ENCODE measurements at places on chromosomes 1 and 21.

- no peak for DNase-seq
Measured at GRCh38 chr1:172978595-172978994, 72.1 kb downstream of the TNFSF18 start.

- DNase-seq = no peak
Measured at GRCh38 chr1:5415606-5416005, 576.6 kb downstream of the NPHP4 start.

- no peak for DNase-seq
Measured at GRCh38 chr1:36628804-36629203, 146.1 kb upstream of the CSF3R start.

DNA sequence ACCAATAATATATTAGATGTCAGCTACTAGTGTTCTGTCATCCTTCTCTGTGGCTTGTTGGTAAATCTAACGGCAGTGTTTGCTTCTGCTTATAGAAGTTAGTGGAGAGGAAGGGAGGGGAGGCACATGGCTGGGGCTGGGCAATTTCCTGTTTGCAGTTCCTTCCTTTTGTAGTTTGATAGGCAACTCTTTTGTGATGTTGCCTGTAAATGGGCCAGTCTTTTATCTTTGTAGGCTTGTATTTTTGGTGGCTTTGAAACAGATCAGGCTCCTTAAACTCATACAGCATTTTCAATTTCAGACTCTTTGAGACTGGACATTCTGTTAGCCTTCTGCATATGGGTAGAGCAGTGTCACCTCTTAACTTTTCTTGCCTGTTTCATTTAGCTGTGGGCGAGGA lies 48.1 kb downstream of the CDC14A start:
- peak; percentile 80 for DNase-seq

DNA sequence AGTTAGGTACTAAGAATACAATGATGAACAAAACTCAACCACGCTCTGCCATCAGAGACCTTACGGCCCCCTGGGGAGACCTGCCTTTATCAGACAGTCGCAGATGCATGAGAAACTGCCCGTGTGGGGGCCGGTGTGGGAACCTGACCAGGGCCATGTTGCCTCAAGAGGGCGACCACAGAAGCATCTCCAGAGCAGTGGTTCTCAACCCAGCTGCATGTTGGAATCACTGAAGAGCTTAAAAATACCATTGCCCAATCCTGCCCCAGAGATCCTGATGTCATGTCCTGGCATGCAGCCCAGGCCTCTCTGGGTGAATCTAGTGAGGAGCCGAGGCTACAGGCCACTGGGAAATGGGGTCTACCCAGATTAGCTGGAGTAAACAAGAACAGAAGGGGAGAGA lies 108.7 kb downstream of the PRDM2 start:
- no peak for DNase-seq

DNA sequence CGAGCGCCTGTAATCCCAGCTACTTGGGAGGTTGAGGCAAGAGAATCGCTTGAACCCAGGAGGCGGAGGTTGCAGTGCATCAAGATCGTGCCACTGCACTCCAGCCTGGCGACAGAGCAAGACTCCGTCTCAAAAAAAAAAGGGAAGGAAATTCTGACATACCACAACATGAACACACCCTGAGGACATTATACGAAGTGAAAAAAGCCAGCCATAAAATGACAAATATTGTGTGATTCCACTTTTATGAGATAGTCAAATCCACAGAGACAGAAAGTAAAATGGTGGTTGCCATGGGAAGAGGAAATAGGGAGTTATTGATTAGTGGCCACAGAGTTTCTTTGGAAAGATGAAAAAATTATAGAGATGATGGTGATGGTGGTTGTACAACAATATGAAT lies 41.7 kb downstream of the EVI5 start:
- no peak for DNase-seq

DNA sequence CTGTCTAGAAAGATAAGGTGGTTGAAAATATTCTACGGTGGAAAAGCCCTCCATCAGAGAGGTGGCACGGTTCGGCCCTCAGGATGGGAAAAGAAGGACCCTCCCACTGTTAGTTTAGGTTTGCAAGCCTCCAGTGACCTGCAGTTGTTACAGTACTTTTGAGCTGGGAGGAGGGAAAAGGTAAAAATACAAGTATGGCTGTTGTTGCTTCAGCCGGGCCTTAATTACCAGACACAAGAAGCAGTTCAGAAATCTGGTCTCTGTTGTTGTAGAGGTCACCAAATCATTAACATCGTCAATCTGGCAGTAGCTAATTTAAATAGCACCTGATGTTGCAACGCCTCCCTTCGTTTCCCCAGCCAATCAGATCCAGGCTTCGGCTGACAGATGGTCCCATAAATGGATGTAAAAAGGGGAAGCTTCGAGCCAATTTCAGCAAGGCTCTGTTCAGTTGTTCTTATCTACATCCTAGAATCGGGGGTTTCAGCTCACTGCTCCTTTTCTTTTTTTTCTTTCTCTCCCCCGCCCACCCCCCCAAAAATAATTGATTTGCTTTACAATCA lies at the start of gene ELAVL4:
ELAVL4 (plus strand) TSS at position 424 of the 563 bp plus-strand sequence. CDS start 270 bp downstream, outside the sequence.
- no peak for DNase-seq

- no peak for DNase-seq
Measured at GRCh38 chr21:46055863-46056281, 42.0 kb upstream of the COL6A2 start.

DNA sequence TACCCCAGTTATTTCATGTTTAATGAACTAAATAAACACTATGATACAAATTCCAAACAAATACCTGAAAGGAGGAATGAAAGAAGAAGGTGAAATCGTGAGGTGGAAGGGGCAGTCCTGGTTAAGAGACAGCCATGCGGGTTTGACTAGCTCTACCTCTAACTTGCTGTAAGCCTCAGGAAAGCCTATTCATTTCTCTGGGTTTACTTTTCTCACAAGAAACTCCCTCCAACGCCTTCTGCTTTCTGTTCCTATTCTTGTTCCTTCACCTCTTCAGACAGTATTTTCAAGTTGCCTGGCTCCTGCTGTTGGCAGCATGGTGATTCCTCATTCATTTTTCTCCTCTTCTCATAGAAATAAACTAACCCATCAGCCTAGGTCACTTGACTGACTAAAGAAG lies 92.4 kb downstream of the NTPCR start:
- no peak for DNase-seq

DNA sequence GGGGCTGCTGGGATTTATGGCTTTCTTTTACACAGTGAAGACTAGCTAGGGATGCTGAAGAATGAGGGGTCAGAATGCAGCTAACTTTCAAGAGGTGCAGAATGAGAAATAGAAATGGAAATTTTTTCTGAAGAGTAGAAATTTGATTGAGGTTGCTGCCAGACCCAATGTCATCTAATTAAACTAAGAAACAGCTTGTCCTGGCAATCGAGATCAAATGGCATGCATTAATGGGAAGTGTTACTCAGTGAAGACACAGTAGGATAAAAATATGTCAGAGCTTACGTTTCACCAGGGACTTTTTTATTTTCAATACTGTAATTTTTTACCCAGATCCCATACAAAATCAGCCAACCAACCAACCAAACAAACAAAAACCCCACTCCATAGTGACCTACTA lies 306.0 kb downstream of the GRIK1 start:
- DNase-seq = no peak

GRCh38 chr1:12073796-12074195 lies 10.7 kb downstream of the TNFRSF8 start:
- DNase-seq = no peak

- DNase-seq = no peak
Measured at GRCh38 chr1:204663644-204664383, 21.7 kb downstream of the LRRN2 start.

- no peak for DNase-seq
Measured at GRCh38 chr21:21929789-21930188, 931.6 kb downstream of the NCAM2 start.

DNA sequence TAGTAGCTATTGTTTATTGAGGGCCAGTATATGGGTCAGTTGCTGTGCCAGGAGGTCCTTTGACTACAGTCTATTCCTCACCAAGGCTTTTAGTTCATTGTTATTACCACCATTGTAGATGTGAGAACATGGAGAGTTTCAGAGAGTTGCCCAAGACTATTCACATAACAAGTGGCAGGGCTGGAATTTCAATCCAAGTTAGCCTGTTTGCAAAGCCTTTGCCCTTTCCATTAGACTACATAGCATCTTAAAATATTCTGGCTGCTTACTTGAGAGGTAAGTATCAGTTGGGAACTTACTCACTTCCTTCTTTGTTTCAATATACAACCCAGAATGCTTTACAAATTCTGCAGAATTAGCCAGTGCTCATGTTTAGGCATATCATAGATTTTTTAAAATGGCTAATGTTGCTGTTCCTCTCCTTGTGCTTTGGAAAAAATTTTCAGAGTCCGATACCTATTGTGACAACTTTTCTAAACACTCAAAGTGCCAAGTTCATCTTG lies 141.2 kb downstream of the FGGY start:
- no peak for DNase-seq

GRCh38 chr1:222105861-222106260 lies 364.0 kb upstream of the DUSP10 start:
- DNase-seq = no peak

DNA sequence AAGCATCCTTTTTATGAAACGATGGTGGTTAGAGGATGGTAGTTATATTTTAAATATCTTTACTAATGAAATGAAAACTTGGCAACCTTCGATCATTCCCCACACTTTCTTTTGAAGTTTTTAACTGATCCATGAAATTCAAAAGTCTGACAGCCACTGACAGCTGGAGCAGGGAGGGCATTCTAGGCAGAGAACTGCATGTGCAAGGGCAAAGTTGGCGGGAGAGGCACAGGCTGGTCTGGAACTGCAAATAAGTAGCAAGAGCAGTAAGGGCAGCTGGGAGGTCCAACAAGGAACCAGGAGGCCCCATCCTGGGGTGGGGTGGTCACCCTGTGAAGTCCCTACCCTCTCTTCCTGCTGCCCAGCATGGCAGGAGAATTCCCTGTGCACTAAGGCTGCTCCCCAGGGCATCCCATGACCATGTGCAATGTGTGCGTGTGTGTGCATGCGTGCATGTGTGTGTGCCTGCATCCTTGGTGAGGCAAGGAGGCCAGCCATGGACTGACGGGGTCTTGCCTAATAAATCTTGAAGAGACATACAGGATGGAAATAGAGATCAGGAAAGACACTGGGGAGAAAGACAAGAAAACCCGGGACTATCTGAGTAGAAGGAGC lies 33.1 kb upstream of the FOXO6 start:
- no peak for DNase-seq

- no peak for DNase-seq
Measured at GRCh38 chr1:150192012-150192411, 42.3 kb downstream of the PLEKHO1 start.
